ENCODE measurements at places on chromosomes 7 and 10. TPM values are rescaled to one million over a fixed set of nuclear protein-coding genes. Genes with fewer than 3 reads are reported as not detected.

Gene KIAA1217
- 10.9 TPM for total RNA-seq

Gene ST8SIA6
- total RNA-seq = not detected

Gene TMEM229A
- total RNA-seq = not detected

Gene SVOPL
- not detected for total RNA-seq

Gene STOX1
- total RNA-seq = 6.0 TPM

Gene HKDC1
- total RNA-seq = 12.4 TPM

Gene LRMDA
- 22.0 TPM for total RNA-seq

GRCh38 chr7:42982604-42983115, 50.5 kb downstream of the MRPL32 start:
- peak; percentile 87 for DNase-seq

- no peak for DNase-seq
Measured at GRCh38 chr7:45990276-45990675, 69.2 kb upstream of the IGFBP3 start.

GRCh38 chr10:43073191-43073590, 3.7 kb upstream of the RET start:
- DNase-seq = no peak

DNA sequence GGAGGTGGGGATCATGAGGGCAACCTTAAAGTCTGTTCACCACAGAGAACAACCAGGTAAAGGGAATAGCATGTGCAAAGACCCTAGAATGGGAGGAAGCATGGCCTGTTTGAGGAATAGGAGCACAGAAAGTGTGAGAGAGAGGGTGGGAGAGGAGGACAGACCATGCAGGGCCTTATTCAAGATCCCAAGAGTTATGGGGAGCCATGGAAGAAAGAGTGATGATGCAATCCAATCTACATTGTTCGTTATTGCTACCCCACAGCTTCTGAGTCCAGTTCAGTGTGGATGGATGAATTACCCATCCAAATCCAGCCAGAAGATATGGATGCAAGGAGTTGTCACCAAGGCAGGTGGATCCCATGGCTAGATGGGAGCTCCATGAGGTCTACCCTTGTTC, 7.8 kb upstream of the EIF4EBP2 start:
- DNase-seq = no peak

DNA sequence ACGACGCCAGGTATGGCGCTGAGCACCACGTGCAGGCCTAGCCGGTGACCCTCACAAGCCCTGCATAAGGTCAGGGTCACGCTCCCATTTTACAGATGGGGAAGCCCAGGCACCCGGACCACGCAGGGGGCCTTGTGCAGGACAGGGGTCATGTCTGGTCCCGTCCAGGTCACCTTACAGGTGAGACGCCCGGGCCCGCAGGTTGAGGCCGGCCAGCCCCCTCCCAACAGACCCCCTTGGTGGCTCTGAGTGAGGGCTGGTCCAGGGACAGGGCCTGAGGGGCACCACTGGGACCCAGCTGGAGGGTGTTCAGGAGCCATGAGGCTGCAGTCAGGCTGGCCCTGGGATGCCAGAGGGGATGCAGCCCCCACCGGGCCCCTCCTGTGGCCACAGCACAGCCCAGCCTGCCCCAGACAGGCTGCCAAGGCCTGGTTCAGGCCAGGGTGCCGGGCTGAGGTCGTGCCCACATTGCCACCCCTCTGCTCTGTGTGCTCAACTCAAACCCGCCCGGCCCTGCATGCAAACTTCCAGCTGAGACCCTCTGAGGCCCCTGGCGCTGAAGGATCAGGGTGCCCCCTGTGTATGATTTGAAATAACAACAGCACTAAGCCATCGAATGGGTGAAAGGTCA, 69.0 kb downstream of the PWWP2B start:
- no peak for DNase-seq

- no peak for DNase-seq
Measured at GRCh38 chr7:24864214-24864817, 107.1 kb upstream of the GSDME start.

GRCh38 chr10:84269773-84270172, 24.9 kb downstream of the RGR start:
- no peak for DNase-seq

DNA sequence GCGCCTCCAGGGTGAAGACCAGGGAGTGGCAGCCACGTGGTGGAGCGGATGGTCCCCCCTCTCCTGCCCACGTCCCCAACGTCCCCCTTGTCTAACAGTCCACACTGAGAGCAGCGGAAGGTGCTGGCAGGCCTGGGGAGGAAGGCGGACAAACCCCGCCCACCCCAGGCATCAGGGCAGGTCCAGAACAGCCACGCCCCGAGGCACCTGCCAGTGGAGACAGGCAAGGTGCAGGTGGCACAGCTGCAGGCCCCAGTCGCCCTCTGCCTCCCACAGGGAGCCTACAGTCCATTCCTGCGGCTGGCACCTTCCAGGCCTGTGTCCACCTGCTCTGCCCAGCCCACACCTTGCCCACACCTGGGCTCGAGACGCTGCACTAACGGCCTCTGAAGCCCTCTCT, 24.9 kb downstream of the CYP2W1 start:
- no peak for DNase-seq

DNA sequence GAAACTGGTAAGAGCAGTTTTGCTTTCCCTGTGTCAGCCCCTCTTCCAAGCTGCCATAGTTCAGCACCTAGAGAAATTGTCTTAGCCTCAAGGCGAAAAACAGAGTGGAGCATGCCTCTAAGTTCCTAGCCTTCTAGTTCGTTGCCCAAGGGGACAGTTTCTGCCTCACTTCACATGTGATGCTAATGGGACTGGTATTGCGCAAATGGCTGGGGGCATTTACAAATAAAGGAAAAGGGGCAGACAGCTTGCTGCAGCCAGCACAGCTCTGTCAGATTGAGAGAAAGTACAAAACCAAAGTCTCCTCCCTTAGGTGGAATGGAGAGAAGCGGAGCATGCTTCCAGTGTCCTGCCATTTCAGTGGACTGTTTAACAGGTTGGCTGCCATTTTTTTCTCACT, 567.7 kb downstream of the ETV1 start:
- no peak for DNase-seq

- no peak for DNase-seq
Measured at GRCh38 chr10:123797813-123798212, 93.8 kb downstream of the CPXM2 start.

- peak; percentile 26 for DNase-seq
Measured at GRCh38 chr10:132396494-132397035, 435 bp upstream of the PWWP2B start.

GRCh38 chr10:102665904-102666509, 21.7 kb downstream of the TRIM8 start:
- peak; percentile 72 for DNase-seq

DNA sequence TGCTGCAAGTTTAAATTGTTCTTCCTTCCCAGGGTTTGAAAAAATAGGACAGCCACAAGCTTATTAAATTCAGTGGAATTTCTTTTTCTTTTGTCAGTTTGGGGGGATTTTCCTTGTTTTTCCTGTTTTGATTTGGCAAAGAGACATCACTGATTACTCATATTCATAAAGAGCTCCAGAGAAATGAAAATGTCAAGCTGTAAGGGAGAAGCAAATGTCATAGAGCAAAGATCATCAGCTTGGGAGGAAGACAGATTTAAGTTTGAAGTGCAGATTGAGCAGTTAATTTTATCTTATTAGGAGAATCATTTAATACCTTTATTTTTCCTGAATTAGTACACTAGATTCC, 255.8 kb upstream of the PHYHIPL start:
- DNase-seq = no peak
